ENCODE measurements at places on chromosomes 6 and 20.

DNA sequence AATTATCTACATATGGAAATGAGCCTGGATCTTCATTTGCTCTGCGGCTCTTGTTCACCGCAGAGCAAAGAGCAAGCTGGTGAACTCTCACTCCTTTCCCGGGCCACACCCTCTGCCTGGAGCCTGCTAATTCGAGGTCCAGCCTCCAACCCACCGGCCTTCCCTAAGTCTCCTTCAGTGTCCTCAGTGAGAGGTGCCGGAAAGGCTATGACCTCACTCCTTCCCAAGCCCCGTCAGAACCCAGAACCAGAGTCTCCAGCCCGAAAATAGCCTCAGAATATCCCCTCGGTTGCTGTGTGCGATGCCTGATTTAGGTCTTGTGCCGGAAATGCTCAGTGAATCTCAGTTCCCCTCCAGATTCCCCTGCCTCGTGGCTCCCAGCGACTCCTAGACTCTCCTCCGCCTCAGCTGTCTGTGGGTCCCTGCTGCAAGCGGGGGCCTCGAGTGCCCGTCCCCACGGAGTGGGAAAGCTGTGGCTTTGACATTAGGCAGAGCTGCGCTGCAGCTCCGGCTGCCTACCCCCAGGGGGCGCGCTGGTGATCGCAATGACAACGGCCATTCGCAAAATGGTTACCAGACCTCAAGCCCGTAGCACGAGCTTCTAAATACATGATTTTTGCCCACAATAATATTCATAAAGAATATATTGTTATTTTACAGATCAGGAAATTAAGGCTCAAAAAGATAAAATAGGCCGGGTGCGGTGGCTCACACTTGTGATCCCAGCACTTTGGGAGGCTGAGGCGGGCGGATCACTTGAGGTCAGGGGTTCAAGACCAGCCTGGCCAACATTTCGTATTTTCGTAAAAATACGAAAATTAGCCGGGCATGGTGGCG is 4.1 kb upstream of the BNIP5 start:
- peak; percentile 18 for DNase-seq

- no peak for DNase-seq
Observed at GRCh38 chr6:112281821-112282615, 27.7 kb upstream of the LAMA4 start.

GRCh38 chr20:44301285-44301684 is 9.7 kb downstream of the FITM2 start:
- DNase-seq: no peak

- DNase-seq: peak; percentile 36
Observed at GRCh38 chr6:111087106-111087835, at the start of gene SLC16A10. TSS of gene SLC16A10 (plus strand) at chr6:111087503. CDS start at chr6:111087753, 250 bp downstream.

DNA sequence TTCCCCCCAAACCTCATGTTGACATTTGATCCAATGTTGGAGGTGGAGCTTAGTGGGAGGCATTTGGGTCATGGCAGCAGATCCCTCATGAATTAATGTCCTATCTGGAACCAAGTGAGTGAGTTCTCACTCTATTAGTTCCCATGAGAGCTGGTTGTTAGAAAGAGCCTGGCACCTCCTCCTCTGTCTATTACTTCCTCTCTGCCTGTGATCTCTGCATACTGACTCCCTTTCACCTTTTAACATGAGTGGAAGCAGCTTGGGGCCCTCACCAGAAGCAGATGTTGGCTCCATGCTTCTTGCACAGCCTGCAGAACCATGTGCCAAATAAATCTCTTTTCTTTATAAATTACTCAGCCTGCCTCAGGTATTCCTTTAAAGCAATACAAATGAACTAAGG is 127.3 kb upstream of the RALGAPA2 start:
- no peak for DNase-seq

DNA sequence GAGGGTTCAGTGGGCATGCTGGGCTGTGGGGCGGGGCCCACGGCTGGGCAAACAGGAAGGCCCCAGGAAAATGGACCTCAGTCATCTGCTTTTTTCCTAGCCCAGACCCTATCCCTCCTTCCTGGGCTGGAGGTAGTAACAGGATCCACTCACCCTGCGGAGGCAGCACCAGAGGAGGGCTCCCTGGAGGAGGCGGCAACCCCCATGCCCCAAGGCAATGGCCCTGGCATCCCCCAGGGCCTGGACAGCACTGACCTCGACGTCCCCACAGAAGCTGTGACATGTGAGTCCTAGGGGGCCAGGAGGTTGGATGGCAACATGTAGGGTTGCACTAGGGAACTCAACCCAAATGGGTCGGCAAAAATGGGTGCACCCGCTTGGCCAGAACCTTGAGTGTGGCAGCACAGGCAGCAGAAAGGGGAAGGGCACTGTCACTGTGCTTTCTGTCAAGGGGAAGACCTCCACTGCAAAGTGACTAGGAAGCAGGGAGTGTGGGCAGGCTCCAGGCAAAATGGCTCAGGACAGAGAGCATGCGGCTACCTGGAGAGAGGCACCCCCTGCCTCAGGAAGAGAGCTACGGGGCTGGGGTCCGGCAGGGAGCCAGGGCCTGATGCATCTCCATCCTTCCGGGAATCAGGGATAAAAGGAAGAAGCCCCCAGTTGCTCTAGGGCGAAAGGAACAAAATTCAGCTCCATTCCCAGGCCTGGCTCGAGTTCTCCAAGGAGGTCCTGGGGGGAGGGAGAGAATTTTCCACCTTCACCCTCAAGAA is 7.9 kb downstream of the MDFI start:
- DNase-seq: no peak

DNA sequence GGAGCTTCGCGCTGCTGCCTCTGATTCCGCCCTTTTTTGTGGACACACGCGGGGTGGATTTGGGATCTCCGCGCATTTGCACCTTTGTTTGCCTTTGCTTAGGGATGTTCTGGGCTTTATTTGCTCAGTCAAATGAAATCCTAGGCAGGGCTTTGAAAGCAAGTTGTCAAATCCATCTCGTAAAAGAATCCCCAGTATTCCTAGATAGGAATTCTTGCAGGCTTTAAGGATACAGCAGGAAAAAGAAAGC is 453 bp downstream of the CEP57L1 start:
- DNase-seq: no peak

DNA sequence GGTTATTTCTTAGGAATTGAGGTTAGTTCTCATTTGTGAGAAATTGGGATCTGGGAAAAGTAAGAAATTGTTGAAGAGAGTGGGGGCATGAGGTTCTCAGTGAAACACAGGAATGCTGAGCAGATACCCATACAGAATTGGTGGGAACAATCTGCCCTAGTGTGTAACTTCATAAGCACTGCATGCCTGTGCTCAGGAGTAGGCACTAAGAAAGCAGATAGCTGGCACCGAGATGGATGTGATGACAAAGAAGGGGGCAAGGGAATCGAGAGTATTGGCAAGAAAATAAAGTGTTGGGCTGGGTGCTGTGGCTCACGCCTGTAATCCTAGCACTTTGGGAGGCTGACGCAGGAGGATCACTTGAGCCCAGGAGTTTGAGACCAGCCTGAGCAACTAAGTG is 4.0 kb downstream of the SLC17A5 start:
- no peak for DNase-seq

- no peak for DNase-seq
Observed at GRCh38 chr20:61162451-61162850, 89.6 kb upstream of the CDH4 start.

DNA sequence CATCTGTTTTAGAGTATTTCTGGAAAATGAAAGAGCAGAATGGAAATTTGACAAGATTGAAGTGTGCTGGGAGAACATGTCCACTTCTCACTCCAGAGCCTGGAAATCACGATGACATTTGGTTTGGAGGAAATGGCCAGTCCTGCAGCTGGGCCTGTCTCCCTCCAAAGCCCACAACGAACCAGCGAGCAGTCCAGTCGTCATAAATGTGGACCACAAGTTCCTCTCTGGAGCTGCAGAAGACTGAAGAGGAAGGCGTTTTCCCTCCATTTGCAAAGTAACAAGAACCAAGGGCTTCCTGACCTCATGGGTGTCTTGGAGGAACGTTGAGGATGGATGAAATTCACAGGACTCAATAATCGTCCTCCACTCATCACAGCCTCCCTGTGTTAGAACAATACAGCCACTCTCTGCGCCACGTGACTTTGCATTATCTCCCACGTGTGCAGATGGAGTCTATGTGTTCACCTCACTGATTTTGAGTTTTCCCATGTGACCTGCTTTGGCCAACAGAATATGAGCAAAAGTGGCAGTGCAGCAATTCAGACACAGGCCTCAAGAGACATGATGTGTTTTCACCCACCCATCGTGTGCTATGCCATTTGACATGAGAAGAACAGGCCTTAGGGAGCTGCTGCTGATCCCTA is 9.1 kb upstream of the SPATS1 start:
- no peak for DNase-seq

GRCh38 chr20:11124849-11125505 is 451.2 kb upstream of the JAG1 start:
- no peak for DNase-seq

DNA sequence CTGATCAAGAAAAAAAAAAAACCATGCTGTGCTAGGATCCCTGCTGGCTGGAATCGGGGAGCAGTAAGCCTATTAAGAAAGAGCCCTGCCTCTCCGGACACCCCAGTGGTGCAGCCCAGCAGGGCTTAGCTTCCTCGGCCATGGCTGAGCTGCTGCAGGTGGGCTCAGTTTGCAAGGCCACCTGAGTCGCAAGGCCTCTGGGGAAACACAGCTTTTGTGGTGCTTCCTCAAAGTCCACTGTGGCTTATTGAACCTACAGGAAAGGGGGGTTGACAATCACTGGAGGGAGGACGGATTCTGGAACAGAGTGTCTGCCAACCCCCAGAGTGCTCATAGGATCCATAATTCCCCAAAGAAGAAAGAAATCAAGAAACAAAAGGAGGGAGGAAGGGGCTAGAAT is 240.8 kb downstream of the SMOC2 start:
- no peak for DNase-seq

- DNase-seq: peak; percentile 45
Observed at GRCh38 chr6:28922821-28923317, 916 bp downstream of the TRIM27 start.

DNA sequence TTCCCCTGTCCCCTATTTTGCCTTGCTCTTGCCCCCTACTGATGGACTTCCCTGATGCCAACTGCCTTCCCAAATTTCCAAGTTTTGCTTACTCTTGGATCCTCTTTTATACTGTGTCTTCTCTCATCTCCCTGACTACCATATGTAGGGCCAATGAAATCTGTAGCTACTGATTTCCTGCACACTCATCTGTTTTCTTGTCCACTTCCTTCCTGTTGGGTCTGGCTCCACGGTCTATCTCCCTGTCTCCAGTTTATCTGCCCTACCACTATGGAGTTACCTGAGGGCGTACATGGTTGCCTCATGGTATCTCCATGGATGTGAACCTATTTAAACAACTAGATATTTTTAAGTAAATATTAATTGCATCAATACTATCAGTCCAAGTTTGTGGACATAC is 140.3 kb upstream of the MCHR2 start:
- DNase-seq: no peak

DNA sequence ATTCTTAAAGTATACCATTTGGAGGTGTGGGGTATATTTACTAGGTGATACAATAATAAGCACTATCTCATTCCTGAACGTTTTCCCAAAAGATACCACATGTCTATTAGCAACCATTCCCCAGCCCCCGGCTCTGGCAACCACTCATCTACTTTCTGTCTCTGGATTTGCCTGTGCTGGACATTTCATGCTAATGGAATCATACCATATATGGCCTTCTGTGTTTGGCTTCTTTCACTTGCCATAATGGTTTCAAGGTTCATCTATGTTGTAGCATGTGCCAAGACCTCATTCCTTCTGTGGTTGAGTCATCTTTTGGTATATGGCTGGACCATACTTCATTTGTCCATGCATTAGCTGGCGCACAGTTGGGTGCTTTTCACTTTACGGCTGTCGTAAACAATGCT is 39.7 kb downstream of the BCAS4 start:
- DNase-seq: no peak

DNA sequence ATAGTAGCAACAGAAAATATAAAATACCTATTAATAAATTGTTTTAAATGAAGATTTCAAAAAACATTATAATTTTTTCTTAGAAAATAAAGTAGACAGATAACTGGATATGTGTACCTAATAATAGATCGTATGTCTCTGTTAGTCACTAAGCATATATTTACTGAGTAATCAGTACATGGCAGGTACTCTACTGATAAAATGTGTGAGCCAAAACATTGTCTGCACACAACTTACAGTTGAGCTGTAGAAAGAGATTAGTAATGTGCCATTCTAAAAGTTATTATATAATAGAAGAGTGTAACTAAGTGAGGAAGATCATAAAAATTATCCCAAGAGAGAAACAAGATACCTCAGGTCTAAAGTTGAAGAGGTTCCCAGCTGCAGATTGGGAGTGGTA is 929.9 kb upstream of the EPHA7 start:
- peak; percentile 35 for DNase-seq

- DNase-seq: no peak
Observed at GRCh38 chr20:4073852-4074741, 58.7 kb upstream of the RNF24 start.

- peak; percentile 16 for DNase-seq
Observed at GRCh38 chr20:2523919-2524708, 12.3 kb upstream of the TMC2 start.

- no peak for DNase-seq
Observed at GRCh38 chr20:1833728-1834726, 61.2 kb upstream of the SIRPA start.

- DNase-seq: no peak
Observed at GRCh38 chr20:38855356-38855755, 49.9 kb downstream of the PPP1R16B start.

DNA sequence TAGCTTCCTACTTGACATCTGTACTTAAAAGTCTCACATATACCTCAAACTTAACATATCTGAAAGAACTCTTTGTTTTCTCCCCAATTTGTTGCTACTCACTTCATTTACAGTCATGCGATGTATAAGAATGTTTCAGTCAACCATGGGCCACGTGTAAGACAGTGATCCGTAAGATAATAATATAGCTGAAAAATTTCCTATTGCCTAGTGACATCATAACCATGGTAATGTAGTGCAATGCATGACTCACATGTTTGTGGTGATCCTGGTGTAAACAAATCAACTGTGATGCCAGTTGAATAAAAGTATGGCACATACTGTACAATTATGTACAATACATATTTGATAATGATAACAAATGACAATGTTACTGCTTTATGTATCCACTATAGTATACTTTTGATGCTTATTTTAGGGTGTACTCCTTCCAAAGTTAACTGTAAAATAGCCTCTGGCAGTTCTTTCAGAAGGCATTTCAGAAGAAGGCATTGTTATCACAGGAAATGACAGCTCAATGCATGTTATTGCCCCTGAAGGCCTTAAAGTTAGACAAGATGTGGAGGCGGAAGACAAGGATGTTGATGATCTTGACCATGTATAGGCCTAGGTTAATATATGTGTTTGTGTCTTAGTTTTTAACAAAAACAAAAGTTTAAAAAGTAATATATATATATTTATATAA is 579.0 kb downstream of the EPHA7 start:
- no peak for DNase-seq

DNA sequence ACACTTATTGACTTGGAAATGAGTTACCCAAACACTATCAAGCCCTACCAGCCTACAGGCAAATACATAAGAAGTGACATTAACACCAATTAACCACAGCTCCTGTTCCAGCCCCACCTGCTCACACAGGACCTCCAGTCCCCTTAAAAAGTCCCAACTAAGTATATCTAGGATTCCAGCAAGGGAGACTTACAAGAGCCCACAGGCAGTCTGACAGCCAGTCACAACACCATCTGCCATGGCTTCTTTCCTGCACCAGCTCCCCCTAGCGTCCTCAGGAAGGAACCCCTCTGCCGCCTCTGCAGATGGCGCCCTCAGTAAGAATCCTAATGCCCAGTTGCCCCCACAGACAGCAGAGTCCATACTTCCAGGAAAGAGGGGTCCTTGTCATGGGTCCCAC is 122.1 kb downstream of the HIVEP2 start:
- no peak for DNase-seq

- DNase-seq: no peak
Observed at GRCh38 chr20:9523636-9524035, 9.2 kb downstream of the LAMP5 start.

Data from NCI-H2029 treated with DMSO at 0.1 percent for 48 hours (cell line).